ENCODE measurements at places on chromosomes 5 and 9.
A peak's percentile ranks its signal among the peaks of the same experiment; 100 is the strongest.

- peak; percentile 66 for DNase-seq
Measured at GRCh38 chr5:159337016-159337955, 7.0 kb upstream of the IL12B start.

- DNase-seq, result no peak
Measured at GRCh38 chr9:136429683-136430491, 9.8 kb downstream of the INPP5E start.

DNA sequence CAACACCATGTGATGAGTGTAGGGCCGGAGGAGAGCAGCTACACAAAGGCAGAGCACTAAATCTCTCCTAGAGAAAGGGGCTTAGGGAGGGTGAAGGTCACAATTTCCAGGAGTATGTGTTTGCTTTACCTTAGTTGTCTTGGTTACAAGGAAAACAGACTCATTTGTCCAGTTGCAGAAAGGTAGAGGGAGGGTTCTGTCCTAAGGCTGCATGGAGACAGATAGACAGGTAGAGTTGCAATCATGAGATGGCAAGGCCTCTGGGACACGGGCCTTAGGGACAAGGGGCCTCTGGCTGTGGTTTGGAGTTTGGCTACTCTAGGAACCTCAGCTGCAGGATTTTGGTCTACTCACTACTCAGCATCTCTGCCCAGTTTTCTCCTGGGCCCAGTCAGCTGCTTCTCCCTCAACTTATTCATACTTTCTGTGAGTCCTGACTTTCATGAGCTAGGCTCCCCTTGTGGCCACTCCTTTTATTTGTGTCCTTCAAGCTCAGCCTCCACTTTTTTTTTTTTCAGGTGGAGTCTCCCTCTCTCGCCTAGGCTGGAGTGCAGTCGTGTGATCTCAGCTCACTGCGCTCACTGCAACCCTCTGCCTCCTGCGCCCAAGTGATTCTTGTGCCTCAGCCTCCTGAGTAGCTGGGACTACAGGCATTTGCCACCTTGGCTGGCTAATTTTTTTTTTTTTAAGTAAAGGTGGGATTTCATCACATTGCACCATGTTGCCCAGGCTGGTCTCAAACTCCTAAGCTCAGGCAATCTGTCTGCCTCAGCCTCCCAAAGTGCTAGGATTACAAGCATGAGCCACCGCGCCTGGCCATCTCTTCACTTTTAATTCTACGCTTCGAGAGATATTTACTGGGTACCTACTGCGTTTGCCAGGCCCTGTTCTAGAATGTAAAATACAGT is 76.6 kb downstream of the PTPDC1 start:
- no peak for DNase-seq

DNA sequence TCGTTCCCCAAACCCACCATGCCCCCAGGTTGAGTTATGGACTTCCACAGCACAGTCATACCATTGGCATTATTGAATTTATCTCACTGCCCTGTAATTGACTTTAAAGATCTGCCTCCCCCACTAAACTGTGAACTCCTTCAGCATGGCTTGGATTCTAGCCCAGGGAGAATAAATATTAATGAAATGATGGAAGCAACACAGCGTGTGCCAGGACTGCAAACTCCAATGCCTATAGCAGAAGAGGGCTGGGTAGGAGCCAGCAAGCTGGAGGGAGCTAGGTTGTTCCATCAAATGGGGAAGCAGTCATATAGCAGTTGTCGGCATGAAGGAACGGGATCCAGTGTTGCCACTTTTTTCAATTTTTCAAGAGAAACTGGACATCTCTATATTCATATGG is 69.0 kb upstream of the MSX2 start:
- DNase-seq, result no peak

DNA sequence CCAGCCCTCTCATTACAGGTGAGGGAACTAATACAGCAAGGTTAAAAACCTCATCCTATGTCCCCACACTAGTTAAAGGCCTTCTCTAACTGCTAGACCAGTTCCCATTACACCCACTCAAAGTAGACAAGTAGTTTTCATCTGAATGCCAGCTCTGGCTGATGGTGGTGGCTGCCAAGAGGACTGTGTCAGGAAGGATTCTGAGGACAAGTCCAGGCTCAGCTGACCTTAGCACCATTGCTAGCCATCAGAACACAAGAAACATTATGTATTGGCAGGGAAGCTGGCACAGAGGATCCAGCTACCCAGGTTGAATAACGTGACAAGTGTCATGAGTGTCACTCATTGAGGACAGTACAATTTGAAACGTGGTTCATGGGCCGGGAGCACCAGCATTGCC is 163.4 kb downstream of the HSD17B3 start:
- DNase-seq, result no peak

DNA sequence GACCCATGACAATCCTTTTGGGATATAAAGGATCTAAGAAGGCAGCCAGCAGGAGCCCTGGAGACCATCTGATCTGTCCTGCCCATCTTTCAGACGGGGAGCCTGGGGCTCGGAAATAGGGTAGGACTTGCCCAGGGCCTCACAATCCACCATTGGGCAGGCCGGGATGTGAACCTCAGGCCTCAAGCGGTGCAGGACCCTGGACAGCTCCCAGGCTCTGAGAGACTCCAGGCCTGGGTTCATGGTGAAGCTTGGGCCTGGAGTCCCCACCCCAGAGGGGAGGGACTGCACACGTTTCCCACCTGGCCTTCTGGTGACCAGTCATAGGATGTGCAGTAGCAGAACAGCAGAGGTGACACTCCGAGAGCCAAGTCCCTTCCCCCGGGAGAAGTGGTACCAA is 36.6 kb upstream of the RAPGEF1 start:
- DNase-seq, result peak; percentile 8

DNA sequence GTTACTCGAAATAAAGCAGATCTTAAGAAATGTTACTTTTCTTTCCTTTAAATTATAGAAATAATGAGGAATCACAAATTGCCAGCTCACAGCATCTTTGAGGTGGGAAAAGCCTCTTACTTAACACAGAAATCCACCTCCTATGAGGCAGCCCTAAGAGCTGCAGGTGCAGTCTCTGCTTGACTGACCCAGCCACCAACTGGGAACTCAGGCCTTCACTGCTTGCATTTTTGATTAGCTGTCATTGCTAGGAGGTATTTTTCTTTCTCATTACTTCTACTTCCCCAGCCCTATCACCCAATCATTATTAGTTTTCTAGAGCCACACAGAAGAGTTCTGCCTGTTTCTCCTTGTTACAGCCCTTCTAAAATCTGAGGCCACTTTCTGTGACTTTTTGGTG is 416.5 kb upstream of the KLF4 start:
- DNase-seq, result no peak

GRCh38 chr5:127302509-127302908 is 11.9 kb downstream of the MEGF10 start:
- no peak for DNase-seq

- DNase-seq, result no peak
Measured at GRCh38 chr9:88791105-88791805, 200.0 kb upstream of the S1PR3 start.

DNA sequence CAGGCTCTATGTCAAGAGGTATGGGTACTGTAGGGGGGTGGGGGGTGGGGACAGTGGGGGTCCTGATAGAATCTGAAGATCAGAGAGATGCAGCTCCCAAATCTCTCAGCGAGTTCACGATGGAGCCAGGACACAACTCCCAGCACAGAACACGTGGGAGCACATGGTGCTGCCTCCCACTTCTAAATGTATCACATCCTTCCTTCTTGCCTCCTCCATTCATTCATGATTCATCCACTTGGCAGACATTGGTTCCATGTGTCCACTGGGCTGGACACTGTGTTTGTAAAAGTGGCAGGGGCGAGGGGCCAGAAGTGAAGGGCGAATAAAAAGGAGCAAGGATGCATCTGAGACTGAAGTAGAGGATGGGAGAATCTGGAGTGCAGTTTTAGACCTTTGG is 33.9 kb downstream of the SH3TC2 start:
- no peak for DNase-seq

DNA sequence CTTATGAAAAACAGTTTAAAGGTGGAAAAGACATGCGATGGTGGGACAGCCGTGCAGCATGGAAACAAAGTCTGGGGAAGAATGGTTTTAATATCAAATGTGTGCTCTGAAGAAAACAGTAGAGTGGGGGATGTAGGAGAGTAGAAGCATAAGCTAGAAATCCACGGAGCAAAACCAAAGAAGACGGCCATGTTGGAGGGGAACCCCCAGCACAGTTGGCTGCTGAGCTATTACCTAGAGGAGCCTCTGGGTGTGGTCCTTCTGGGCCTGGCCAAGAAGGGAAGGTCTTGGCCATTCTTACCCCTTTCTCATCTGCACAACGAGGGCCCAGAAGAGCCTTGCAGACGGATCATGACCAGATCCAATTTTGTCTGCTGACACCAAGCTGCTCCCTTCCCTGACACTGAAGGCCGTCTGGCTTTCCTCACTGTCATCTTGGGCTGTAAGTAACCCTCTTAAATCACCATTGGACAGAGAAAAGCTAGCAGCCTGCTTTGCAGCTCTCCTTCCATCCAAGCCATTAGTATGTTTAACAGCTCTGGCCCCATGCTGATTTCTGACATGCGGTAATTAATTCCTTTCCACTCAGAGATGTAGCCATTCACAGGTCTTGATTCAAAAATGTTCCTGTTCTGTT is 189.5 kb downstream of the SEC61B start:
- no peak for DNase-seq

GRCh38 chr5:93681432-93681831 is 60.0 kb downstream of the POU5F2 start:
- DNase-seq, result no peak

- DNase-seq, result no peak
Measured at GRCh38 chr5:133041157-133041784, 10.5 kb upstream of the HSPA4 start.

DNA sequence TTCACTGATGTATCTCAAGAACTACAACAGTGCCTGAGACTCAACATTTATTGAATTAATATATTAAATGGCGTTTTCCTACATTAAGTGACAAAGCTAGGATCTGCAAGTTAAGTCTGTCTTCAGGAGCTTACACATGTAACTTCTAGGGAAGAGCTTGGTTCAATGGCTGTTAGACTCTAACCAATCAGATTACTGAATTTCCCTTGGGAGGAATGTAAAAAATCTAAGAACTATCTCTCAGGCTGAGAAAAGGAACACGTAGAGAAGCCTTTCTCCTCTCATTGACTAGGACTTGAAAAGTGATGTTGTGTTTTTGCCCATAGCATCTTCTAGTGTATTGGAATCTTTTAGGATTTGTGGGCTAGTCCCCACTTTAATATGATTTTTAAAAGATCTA is 53.6 kb downstream of the CCNH start:
- DNase-seq, result no peak

- DNase-seq, result no peak
Measured at GRCh38 chr5:20113031-20113715, 125.2 kb upstream of the CDH18 start.

- DNase-seq, result no peak
Measured at GRCh38 chr9:25602400-25603044, 75.7 kb downstream of the TUSC1 start.

Data from CD4-positive, alpha-beta T cell treated with Interleukin-12 subunit alpha and Interleukin-12 subunit beta, for 1 hour (primary cell).